Epithelial cell of proximal tubule (primary cell): ENCODE measurements at places on chromosomes 7 and 10. TPM values are rescaled to one million over a fixed set of nuclear protein-coding genes. Genes with fewer than 3 reads are reported as not detected.
A peak's percentile ranks its signal among the peaks of the same experiment; 100 is the strongest.

GRCh38 chr7:44275146-44275545 lies 50.2 kb downstream of the CAMK2B start:
- no peak for DNase-seq

DNA sequence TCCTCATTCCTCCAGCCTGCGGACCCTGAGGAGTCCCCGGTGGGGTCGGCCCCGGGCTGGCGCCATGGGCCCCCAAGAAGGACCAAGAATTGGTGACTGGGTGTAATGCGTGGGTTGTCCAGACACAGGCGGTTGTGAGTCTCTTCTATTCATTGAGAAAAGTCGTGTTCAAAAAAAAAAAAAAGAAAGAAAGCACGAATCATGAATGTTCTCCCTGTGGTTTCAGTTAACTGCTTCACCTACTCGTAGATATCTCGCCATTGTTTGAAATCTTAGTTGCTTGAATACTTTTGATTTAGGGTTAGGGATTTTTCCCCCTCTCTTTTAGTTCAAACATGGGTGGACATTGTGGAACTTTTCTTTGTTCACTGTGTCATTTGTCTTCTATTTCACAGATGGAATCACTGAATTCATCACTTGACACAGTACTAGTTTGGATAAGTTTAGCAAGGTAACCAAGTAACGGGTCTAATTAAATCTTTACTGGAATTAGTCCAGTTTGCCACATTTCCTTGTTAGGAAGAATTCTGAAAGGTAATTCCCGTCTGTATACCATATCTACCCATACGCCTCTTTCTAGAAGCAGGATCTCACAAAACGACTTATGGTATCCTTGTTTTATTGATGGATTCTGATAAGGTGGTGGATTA lies 775 bp downstream of the STARD3NL start:
- DNase-seq = peak; percentile 43

The TRPV6 gene
- total RNA-seq = 0.06 and 0.29 TPM in 2 replicates

DNA sequence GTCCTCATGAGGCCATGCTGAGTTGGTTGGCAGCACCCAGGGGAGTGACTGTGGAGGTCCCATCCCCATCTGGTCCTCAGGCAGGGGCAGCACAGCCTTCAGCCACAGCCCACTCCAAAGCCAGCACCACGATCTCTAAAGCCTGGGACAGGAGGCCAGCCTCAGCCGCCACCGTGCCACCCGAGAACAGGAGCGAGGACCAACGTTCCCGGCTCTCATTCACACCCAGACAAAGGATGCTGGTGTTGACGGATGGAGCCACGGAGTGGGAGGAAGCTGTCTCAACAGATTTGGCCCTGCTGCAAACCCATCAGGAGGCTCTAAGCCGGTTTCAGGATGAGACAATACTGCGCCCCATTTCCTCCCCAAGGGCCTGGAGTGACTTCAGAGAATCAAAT lies 42.7 kb upstream of the PPP2R2D start:
- no peak for DNase-seq

- no peak for DNase-seq
These were observed 575.6 kb downstream of the ARL4A start for GRCh38 chr7:13262929-13263530.

The MAGI2 gene
- 0.43 and 0.92 TPM in 2 replicates for total RNA-seq

DNA sequence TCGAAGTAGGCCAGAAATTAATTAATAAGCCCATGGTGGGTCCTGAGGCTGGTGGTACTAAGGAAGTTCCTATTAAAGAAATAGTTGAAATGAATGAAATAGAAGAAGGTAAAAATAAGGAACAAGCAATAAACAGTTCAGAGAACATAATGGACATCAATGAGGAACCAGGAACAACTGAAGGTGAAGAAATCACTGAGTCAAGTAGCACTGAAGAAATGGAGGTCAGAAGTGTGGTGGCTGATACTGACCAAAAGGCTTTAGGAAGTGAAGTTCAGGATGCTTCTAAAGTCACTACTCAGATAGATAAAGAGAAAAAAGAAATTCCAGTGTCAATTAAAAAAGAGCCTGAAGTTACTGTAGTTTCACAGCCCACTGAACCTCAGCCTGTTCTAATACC lies 36.0 kb downstream of the SLK start:
- DNase-seq = no peak

The VWC2 gene
- total RNA-seq = not detected in 2 replicates

DNA sequence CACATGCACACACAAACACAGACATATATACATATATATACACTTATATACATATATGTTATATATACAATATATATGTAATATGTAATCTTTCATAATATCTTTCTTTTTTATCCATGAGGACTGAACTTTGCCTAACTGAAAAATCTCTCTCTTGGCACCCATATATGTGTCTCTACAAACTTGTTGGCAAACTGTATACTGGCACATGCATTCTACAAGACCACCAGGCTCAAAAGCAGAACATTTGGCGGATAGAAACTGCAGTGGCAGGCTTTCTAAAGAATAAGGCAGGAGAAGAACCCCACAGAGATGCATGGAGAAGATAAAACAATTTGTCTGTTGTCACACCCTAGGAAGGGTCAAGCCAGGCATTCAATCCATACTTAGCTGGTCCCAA lies 165.3 kb downstream of the NRG3 start:
- DNase-seq = no peak

DNA sequence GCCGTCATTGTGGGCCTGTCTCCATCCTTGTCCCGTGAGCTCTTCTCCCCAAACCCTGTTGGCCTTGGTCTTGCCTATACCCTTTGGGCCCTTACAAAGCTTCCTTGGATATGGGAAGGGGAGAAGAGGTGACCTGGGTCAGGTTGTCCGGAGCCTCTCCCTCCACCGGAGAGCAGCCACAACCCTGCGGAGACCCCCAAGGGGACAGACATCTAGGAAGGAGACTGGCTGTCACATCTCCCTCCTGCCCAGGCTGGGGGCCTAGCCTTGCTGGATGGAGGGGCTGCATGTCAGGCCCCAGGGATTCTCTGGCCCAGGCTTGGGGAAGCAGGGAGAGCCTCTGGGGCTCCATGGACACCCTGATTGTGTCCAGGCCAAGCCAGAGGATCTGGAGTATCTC lies 11.8 kb downstream of the NACAD start:
- DNase-seq = no peak

The CNNM1 gene
- 0.22 and 0.63 TPM in 2 replicates for total RNA-seq

DNA sequence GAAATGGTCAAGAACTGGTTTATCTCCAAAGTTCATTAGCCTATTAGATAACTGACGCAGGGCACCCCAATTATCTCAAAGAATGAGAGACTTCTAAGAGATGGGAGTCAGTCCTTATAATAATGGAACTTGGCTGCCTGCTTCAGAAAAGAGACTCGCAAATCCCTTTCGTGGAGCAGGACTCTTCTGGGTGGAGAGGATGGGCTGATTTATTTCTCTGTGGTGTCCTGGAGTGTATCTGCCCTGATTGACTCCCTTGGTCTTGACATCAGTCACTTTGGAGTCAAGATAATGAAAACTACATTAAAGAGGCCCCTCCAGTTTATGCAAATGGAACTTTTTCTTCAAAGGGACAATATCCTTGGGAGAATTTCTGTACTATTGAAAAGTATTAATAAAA lies 198.9 kb downstream of the HDAC9 start:
- no peak for DNase-seq

DNA sequence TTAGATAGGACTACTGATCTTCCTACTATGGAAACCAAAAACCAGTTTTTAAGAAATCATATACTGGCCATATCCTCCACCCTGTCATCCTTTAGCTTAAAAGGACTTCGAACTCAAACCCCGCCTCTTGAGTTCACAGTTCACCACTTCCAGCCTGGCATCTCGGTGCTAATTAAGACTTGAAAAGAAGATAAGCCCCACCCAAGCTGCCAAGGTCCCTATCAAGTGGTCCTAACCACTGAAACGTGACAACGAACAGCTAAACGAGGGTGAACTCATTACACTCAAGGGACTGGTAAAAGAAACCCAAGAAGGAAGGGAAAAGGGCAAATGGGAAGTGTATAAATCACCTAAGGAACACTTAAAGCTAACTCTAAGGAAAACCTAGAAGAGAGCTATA lies 16.1 kb downstream of the COL17A1 start:
- no peak for DNase-seq

GRCh38 chr7:37977243-37977642 lies 56.8 kb downstream of the EPDR1 start:
- DNase-seq = no peak

DNA sequence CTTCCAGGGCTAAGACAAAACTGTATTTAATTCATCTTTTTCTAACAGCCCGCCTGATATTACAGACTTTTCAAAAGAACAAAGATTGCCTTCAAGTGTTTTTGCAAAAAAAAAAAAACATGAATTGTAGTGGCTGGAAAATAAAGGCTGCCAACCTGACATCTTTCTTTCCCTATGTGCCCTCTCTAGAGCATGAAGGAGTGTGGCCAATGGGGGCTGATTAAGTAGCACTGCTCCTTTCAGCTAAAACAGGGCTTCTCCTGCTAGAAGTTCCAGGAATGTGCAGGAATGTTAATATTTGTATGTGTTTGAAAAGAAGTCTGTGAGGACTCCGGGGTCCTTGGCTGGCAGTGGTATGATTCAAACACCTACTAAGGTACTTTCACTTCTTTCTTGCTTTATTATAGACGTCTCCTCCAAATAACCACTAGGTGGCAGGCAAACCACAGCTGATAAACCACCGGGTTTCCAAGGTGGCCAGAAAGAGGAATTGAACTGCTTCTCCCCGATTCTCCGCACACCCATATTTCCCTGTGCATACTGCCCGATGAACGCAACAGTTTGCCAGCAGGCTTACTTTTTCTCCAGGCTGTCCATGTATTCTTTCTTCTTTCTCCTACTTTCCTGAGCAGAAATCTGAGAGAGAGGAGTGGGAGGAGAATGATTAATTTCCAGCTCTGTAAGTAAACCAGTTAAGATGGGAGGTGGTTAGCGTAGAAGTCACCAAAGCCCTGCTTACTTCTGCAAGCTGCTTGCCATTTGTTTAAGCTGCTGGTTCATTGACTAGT lies 56.8 kb upstream of the DGKI start:
- no peak for DNase-seq

DNA sequence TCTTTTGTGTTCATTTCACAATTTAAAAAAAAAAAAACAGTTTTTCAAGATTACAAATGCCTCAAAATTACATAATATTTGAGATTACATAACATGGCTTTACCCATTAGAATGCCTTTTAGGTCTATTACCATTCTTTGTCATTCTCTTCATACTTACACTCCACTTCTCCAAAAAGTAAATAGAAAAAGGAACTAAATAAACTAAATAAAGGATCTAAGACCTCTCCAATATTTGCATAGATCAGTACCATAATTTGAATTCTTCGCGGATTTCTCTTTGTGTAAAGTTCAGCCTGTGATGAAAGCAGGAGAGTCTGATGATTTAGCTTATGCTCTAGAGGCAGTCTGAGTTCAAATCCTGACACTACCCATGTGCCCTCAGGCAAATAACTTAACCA lies 56.4 kb upstream of the C1GALT1 start:
- DNase-seq = no peak

The PRSS37 gene
- total RNA-seq = not detected in 2 replicates

The PPP1R17 gene
- total RNA-seq = not detected in 2 replicates

The SH2D4B gene
- total RNA-seq = not detected in 2 replicates

GRCh38 chr10:5494611-5495010 lies 4.8 kb downstream of the CALML5 start:
- DNase-seq = no peak

The MMP21 gene
- total RNA-seq = 0.06 TPM in 1 of 2 replicates, not detected in the other

The SPDYE2B gene
- total RNA-seq = not detected in 2 replicates

The TAS2R5 gene
- 0.35 TPM in 1 of 2 replicates, not detected in the other for total RNA-seq

DNA sequence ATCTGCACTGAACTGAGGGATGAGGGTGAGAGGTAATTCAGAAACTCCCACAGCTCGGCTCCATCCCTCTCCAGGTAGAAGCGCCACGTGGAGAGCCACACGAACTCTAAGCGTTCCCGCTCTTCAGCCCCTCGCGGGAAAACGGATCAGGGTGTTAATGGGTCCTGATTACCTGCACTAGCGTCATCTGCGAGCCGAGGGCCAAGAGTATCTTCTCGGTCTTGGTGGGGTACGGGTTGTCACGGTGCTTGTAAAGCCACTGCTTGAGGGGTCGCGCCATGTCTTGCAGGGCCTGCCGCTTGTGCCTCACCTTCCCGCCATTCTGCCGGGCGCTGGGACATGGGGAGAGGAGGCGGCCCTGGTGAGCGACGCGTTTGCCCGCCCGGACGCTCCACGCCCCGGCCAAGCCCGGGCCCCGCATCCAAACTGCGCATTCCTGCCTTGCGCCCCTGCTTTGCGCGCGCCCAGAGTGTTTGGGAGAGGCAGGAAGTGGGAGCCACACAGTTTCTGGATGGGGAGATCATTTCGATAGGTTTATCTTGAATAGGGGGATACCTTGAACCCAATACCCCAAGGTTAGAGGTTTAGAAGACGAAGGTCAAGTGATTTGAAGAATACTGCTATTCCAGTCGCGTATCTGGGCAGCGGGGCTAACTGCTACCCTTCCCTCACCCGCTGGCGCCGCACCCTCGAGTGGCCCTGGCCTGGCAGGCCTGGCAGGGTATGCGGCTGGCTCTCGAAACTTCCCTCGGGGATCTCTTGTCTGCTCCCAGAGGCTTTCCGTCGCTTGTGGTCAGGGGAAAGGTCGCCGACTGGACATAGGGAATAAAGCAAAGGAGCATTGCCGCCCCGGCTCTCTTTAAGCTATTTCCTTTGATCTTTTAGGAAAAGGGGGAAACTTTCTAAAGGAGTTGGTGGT lies 4.2 kb downstream of the MKX start:
- DNase-seq = no peak

The ANXA8 gene
- 1.4 and 6.0 TPM in 2 replicates for total RNA-seq

The HTR5A gene
- total RNA-seq = not detected in 2 replicates

DNA sequence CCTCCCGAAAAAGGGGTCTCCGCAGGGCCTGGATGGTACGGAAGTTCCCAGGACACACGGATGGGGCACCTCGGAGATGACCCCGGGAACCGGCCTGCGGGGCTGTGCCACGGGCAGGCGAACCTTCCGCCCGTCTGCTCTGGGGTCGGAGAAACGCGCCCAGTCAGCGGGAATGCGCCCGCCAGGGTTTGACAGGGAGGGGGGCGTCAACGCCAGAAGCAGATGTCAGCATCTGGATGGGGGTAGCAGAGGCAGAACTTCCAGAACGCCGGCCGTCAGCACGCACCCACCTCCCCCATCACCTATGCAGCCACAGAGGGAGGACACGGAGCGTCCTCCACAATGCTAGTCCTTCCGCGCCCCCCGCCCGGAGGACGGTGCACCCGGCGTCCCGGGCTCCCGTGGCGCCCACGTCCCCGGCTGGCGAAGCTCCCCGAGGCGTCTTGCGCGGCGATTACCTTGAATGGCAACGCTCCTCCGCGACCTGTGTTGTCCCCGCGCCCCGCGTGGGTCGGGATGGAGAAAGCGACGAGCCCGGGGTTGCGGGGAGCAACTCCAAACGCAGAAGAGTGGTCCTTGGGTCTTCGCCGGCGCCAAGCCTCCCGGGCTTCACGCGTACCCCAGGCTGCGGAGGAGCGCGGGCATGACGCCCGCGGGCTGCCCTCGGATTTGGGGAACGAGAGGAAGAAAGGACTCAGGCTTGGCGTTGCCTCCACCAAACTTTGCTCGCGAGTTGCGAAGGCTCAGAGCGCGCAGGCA lies 561 bp downstream of the FGFR2 start:
- no peak for DNase-seq

DNA sequence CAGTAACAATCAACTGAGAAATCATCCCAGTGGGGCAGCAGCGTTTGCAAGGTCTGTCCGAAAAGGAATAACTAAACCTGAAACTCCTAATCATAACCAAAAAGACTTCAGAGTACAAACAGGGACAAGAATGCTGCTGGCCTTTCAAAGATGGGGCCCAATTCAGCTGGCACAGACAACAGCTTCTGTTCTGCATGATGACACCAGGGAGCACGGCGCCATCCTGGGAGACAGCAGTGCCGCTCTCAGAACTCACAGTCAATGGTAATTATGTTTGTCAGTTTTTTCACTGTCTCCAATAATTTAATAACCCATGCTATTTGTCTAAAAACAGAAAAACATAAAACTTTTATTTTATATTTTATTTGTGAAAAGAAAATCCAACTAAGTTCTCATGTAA lies 90.0 kb downstream of the LARP4B start:
- no peak for DNase-seq
